Stimulated activated CD8-positive, alpha-beta memory T cell treated with anti-CD3 and anti-CD28 coated beads, Interleukin-12 subunit alpha, Interleukin-12 subunit beta, amount 100 ng/mL, for 1 hour (primary cell): ENCODE measurements at places on chromosomes 4 and X.

GRCh38 chr4:71334465-71334882 lies 4.3 kb upstream of the SLC4A4 start:
- DNase-seq, result no peak

DNA sequence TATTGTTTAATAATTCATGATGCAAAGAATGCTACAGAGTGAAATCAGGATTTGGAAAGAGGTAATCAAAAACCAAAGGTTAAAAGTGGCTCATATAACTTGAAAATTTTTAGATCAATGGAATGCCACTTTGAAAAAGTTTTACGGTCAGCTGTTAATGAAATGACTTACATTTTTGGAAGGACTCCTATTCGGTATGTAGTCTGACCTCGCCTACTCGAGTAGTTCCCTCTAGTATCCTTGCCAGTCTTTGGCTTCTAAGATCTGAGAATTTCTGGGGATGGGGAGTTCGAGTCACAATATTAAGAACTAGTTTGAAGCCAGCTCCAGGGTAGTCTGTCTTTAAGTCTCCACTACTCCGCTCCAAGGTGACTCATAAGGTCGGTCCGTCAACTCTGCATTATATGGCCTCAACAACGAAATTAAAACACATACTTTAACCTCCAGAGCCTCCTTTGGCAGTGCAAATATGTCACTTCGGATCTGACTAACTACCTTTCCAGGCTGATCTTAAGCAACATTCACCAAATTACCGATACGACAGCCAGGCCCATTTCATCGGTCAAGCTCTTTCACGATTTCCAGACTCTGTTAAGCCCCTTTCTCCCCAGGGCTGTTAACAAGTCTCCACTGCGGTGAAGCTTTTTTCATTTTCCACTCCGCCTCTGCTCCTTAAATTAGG lies 733 bp upstream of the NAA15 start:
- DNase-seq, result no peak

DNA sequence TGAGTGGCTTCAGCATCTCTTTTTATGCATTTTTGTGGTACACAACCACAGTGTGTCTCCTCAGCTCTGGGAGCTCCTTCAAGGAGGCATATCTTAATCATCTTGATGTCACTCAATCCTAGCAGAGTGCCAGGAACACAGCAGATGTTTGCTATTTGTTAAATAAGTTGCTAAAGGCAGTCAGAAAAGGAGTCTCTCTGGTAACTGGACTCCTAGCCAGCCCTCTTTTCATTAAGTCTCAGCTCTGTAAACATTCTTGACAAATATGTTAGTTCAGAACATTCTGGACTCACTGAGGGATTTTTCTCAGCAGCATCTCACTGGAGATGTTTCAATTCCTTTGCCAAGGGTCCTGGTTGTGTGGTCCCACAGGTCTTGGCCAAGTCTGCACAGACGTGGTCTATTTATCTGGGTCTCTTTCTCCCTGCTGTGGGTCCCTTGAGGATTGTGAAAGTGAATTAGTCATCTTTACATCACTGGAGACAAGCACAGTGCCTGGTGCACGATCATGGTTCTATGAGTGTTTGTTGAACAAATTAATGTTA lies 20.3 kb upstream of the FAM9C start:
- DNase-seq, result no peak

GRCh38 chr4:68797618-68798017 lies 18.2 kb upstream of the UGT2B10 start:
- no peak for DNase-seq

GRCh38 chr4:33107814-33108213 lies 2387.6 kb downstream of the PCDH7 start:
- no peak for DNase-seq

- DNase-seq, result peak; percentile 60
These were observed at the start of gene TSPAN7 for GRCh38 chrX:38561126-38561868. TSS of gene TSPAN7 (plus strand) at chrX:38561542. CDS start at chrX:38561547, 5 bp downstream.

DNA sequence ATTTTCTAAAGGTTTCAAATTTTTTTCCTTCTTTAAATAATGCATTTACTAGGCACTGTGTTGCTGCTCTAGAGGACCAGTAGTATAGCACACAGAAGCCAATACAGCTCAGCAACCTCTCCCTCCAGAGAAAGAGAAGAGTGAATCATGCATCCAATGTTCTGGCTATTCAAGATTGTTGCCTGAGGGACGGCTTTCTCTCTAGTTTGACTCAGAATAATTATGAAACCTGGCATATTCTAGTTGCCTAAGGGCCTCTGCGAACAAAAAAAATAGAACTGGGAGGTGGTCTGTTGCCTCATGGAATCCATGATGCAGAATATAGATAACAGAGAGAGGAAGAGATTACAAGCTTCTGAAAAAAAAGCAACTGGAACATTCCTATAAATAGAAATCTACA lies 1233.3 kb upstream of the PABPC4L start:
- no peak for DNase-seq

GRCh38 chr4:145779319-145779801 lies 99.4 kb downstream of the C4orf51 start:
- no peak for DNase-seq

GRCh38 chr4:2789351-2789750 lies 3.5 kb upstream of the SH3BP2 start:
- no peak for DNase-seq

DNA sequence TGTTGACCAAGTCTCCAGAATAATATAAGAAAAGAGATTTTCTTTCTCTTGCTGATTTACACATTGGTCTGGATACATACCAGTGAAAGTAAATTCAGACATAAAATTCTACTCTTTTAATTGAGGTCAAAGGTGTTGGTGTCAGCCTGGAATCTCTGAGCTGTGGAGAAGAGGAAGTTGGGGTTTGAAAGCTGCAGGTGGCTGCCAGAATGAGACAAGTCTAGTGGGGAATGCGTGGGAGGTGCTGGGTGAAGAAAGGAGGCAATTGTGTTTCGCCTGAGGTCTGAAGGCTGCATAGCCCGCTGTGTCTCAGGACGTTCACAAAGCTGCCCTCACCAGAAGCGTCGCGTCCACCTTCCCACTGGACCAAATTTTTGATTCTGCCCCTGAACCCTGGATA lies 31.2 kb downstream of the PHEX start:
- DNase-seq, result no peak

DNA sequence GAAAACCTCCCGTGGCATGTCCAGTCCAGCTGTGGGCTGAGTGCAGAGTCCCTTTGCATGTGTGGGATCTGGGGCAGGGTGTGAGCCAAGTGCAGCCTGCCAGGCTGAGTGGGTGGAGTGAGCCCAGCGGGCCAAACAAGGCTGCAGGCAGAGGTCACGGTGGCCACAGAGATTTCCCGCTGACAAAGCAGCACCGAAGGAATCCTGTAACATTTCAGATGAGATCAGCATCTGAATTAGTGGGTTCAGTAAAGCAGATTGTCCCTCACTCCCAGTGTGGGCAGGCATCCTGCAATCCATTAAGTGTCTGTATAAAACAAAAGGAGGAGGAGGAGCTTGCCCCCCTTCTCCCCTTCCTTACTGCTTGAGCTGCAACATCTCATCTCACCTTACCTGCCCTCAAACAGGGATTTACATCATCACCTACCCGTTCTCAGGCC lies 324.4 kb downstream of the FAT4 start:
- no peak for DNase-seq

DNA sequence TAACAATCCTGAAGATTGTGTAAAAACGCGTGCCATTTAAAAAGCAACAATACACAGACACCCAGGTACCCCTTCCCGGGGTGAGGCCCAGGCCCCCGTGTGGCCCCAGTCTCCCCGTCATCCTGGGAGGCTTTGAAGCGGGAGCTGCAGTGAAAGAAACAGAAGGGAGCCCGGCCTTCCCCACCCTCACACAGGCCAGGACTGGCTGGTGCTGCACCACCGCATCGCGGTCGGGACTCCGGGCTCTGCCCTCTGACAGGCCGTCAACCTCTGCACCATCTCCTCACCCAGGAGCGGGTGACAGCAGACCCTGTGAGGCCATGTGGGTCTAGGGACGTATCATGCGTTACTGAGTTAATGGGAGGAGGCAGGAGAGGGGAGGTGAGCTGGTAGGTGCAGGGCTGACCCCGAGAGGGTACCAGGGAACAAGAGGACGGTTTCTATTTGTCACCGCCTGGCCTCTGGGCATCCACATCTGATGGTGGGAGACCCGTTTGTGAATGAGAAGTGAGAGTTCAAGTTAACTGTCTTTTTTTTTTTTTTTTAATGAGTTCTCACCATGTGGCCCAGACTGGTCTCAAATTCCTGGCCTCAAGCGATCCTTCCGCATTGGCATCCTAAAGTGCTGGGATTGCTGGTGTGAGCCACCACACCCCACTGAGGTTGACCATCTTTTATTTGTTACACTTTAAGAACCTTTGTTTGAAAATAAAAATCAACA lies 27.3 kb downstream of the PIGG start:
- DNase-seq, result no peak

DNA sequence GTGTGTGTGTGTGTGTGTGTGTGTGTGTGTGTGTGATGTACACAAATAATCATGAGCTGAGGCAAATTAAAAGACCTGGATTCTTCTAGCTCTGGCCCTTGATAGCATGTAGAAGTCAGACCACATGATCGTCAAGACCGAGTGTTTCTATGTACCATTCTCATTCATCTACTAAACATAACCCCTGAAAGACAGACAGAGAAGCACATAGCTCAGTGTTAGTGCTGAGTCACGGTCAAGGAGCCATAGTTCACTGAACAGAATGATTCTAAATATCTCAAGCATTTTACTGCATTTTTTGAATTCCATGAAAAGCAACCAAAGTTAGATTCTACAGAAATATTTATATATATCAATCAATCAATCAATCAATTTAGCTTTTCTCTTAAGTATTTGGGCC lies 412.3 kb upstream of the CXorf51A start:
- no peak for DNase-seq

DNA sequence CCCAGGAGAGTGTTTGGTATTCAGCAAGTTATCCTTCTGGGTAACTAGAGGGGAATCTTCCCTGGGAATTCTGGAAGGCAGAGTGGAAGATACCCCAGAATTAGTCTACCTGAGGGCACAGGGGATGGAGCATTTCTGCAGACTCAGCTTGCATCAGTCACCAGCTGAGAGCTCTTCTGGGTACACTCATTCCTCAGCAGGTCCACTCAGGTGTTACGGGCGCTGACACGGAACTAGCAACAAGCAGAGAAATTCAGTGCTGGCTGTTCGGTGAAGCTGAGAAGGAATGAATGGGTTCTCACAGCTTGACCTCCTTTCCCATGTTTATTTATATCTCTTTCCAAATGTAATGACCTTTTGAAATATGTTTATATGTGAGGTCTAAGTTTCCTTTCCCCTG lies 106.0 kb upstream of the PNPLA4 start:
- DNase-seq, result no peak

DNA sequence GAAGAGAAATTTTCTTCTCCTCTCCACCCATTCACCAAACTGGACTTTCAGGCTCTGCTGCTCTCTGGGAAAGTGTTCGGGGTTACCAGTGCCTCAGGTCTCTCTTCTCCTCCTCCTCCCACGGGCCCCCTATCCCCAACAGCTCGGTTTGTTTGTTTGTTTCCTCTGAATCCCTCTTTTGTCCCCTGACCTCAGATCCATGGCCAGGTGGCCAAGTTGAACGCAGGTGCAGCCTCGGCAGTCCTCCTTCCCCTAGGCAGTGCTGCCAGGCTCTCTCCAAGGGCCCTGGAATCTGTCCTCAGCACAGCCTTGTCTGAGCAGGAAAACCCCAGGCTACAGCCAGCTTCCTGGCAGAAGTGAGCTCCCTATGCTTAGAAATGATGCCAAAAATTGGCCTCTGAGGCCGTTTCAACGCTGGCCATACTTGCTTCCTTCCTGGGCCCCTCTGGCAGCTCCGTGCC lies 60.0 kb downstream of the FHDC1 start:
- DNase-seq, result no peak
